Adipose tissue (tissue), 3 donors: ENCODE measurements at places on chromosomes 11 and 22. TPM values are rescaled to one million over a fixed set of nuclear protein-coding genes. Genes with fewer than 3 reads are reported as not detected.

The GAB4 gene
- polyA plus RNA-seq: not detected

The RASSF7 gene
- polyA plus RNA-seq: 43.9 TPM

The CASP5 gene
- 0.14 TPM for polyA plus RNA-seq

The H19 gene
- 1,541 TPM for polyA plus RNA-seq

The AIFM3 gene
- polyA plus RNA-seq: 0.68 TPM

The CBLIF gene
- 2.1 TPM for polyA plus RNA-seq

The C11orf86 gene
- polyA plus RNA-seq: 0.55 TPM

The CABP4 gene
- polyA plus RNA-seq: 8.4 TPM

The C11orf91 gene
- not detected for polyA plus RNA-seq

The P2RX6 gene
- 0.79 TPM for polyA plus RNA-seq

The KDELR3 gene
- polyA plus RNA-seq: 8.0 TPM

The CRYBB2 gene
- polyA plus RNA-seq: 0.21 TPM

The P2RX3 gene
- not detected for polyA plus RNA-seq

The ENTHD1 gene
- not detected for polyA plus RNA-seq

The SLC1A2 gene
- 13.1 TPM for polyA plus RNA-seq

The DRD2 gene
- polyA plus RNA-seq: 0.07 TPM

The SOX6 gene
- 1.7 TPM for polyA plus RNA-seq

The RIC3 gene
- 10.3 TPM for polyA plus RNA-seq

The OR10G8 gene
- not detected for polyA plus RNA-seq

The MUC5AC gene
- 0.03 TPM for polyA plus RNA-seq

The B4GALNT4 gene
- 1.6 TPM for polyA plus RNA-seq

The THY1 gene
- 6.5 TPM for polyA plus RNA-seq

The FAR1 gene
- 16.0 TPM for polyA plus RNA-seq

The OR51B4 gene
- polyA plus RNA-seq: not detected

The TIGD3 gene
- 0.04 TPM for polyA plus RNA-seq

The LRRC75B gene
- 12.5 TPM for polyA plus RNA-seq

The SMIM35 gene
- polyA plus RNA-seq: not detected

The NXPE2 gene
- not detected for polyA plus RNA-seq

The HEPN1 gene
- polyA plus RNA-seq: 0.28 TPM

The MS4A3 gene
- not detected for polyA plus RNA-seq

The CHRM1 gene
- polyA plus RNA-seq: not detected

The GPHA2 gene
- not detected for polyA plus RNA-seq

The SLC35F2 gene
- polyA plus RNA-seq: 4.0 TPM

The RAB3IL1 gene
- 16.4 TPM for polyA plus RNA-seq

The SAA4 gene
- 0.90 TPM for polyA plus RNA-seq

The OR8D1 gene
- not detected for polyA plus RNA-seq

The APOBEC3F gene
- 1.6 TPM for polyA plus RNA-seq
